ENCODE measurements at places on chromosomes 7 and 10.

- H3K4me1 ChIP-seq = peaks cover 18% of the 10 kb centered on the region
- H3K27me3 ChIP-seq = peaks cover 35% of the 10 kb centered on the region
- DNase-seq = peak; percentile 92
- no peak overlapping the region for H3K27ac ChIP-seq
- H3K36me3 ChIP-seq = no peaks in the 10 kb centered on the region
Measured at GRCh38 chr10:101012525-101013364, 13.1 kb downstream of the LZTS2 start.

- H3K27ac ChIP-seq = no peak overlapping the region
- H3K36me3 ChIP-seq = no peaks in the 10 kb centered on the region
- peaks cover 8% of the 10 kb centered on the region for H3K4me1 ChIP-seq
- H3K27me3 ChIP-seq = no peaks in the 10 kb centered on the region
- H3K4me3 ChIP-seq = no peak overlapping the region
Measured at GRCh38 chr10:130409931-130410330, 273.7 kb downstream of the GLRX3 start.

GRCh38 chr7:6448943-6449543, 1.3 kb upstream of the DAGLB start:
- no peak overlapping the region for H3K27ac ChIP-seq
- H3K4me1 ChIP-seq = no peaks in the 10 kb centered on the region
- H3K36me3 ChIP-seq = peaks cover 11% of the 10 kb centered on the region
- DNase-seq = no peak
- H3K27me3 ChIP-seq = no peaks in the 10 kb centered on the region

- no peak overlapping the region for H3K27ac ChIP-seq
- H3K27me3 ChIP-seq = no peaks in the 10 kb centered on the region
- no peak for DNase-seq
- H3K4me1 ChIP-seq = peaks cover 4% of the 10 kb centered on the region
- no peak overlapping the region for H3K4me3 ChIP-seq
Measured at GRCh38 chr10:96688789-96689188, 31.5 kb downstream of the PIK3AP1 start.

DNA sequence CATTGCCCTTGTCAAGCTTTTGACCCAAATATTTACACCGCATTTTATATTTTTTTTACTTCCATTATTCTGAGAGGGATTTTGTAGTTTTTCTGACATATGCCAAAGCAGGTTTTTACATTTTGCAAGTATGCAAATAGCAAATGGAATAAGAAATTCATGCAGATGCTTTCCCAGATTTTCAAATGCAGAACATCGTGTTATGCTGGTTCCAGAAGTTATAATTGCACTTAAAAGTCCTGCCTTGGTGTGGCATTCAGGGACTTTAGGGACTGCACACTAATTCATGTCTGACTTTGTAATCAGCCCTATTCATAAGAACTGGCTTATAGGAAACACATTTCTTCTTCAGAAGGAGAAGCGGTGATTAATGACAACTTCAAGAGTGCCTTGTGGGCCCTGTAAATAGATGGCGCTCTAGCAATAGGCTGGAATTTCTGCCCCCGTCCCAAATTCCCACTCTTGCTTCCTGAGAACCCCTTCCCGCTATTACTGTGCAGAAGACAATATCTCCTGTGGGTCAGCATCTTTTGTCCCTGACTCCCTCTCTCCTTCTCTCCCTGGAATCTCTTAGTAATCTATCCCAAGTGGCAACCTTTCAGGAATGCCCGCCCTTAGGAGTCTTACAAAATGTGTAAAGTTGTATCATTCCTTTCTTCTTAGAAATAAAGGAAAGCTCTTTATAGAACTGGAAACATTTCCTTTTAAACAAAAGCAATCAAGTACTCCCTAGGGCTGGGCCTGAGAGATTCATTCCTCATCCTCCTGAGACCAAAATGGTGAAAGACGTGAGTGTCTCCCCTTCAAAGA, 264.0 kb downstream of the INHBA start:
- H3K27me3 ChIP-seq = no peaks in the 10 kb centered on the region
- no peak overlapping the region for H3K27ac ChIP-seq
- no peak overlapping the region for H3K4me3 ChIP-seq
- H3K4me1 ChIP-seq = peaks cover 8% of the 10 kb centered on the region
- DNase-seq = no peak

DNA sequence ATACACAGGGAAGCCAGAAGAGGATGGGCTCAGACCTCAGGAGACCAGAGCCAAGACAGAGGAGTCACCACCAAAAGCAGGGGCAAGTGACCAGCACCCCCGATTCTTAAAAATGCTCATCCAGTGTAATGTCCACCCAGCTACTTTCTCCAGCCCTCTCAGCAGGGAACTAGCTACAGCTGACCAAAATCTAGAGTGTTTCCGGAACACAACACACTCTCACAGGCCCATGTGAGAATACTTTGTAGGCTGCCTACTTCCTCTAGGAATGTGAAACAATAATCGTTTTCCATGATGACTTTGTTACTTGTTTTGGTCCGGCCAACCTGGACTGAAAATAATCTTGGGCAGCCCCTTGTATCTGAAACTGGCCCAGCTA, 14.5 kb downstream of the PSAP start:
- no peak for DNase-seq
- peaks cover 56% of the 10 kb centered on the region for H3K4me1 ChIP-seq

DNA sequence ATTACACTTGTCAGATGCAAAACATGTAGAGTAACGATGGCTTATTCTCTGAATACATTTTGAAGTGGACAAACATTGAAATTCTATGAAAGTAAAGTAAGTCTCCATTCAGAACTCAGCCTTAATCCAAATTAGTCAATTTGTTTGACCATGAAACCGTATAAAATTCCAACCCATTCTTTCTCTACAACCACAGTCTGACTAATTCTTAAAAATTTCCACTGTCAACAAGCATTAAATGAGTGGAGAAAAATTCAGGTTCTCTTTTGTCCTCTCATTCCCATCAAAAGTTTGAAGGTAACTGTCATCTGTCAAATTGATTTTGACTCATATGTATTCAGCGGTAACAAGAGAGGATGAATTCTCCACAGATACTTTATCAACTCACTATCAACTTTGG, 1031.5 kb downstream of the SORCS1 start:
- no peaks in the 10 kb centered on the region for H3K27me3 ChIP-seq
- no peaks in the 10 kb centered on the region for H3K4me1 ChIP-seq
- no peak overlapping the region for H3K4me3 ChIP-seq
- H3K27ac ChIP-seq = no peak overlapping the region
- H3K36me3 ChIP-seq = no peaks in the 10 kb centered on the region

- H3K4me3 ChIP-seq = no peak overlapping the region
- H3K4me1 ChIP-seq = peaks cover 31% of the 10 kb centered on the region
- no peaks in the 10 kb centered on the region for H3K36me3 ChIP-seq
- no peak for DNase-seq
- H3K27me3 ChIP-seq = no peaks in the 10 kb centered on the region
Measured at GRCh38 chr10:69337296-69338132, 59.2 kb downstream of the HK1 start.

GRCh38 chr10:71873582-71874211, 22.6 kb upstream of the PSAP start:
- H3K27ac ChIP-seq = no peak overlapping the region
- H3K4me3 ChIP-seq = no peak overlapping the region
- H3K4me1 ChIP-seq = peaks cover 5% of the 10 kb centered on the region
- no peaks in the 10 kb centered on the region for H3K27me3 ChIP-seq
- DNase-seq = no peak

DNA sequence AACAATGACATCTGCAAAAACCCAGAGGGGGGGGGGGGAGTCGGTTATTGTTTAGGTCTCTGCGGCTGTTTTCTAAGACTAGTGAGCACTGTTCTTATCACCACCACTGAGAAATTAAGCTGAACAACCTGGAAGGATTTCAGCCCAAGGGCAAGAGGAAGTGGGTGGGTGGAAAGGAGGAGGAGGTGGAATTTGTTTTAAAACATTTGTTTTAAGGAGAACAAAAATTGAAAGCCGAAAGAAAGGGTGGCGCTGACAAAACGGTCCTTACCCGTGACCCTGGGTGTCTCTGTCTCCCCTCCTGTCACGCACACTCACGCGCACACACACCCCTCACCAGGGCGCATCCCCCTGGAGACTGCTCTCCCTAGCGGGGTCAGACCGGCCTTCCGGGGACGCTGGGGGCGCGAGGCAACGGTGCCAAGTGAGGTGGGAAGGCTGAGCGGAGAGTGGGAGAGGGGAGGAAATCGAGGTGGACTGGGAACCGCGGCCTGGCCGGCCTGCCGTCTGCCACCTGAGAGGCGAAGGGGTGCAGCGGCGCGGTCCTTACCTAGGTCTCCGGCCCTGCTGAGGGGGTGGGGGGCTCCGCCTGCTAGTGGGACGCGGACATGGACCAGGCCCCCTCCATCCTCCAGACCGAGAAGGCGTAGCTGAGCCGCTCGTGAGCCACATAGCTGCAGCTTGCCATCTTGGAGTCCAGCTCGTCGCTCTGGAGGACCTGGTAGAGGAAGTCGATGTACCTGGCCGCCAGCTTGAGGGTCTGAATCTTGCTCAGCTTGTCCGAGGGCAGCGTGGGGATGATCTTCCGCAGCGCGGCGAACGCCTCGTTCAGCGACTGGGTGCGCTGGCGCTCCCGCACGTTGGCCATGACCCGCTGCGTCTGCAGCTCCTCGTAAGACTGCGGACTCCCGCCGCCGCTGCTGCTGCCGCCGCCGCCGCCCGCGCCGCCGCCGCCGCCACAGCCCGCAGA, 1.0 kb downstream of the TWIST1 start:
- H3K4me1 ChIP-seq = peaks cover 6% of the 10 kb centered on the region
- DNase-seq = peak; percentile 64
- H3K36me3 ChIP-seq = no peaks in the 10 kb centered on the region
- peak overlapping the region; percentile 45 for H3K4me3 ChIP-seq
- peaks cover 100% of the 10 kb centered on the region for H3K27me3 ChIP-seq

- H3K36me3 ChIP-seq = no peaks in the 10 kb centered on the region
- H3K27ac ChIP-seq = no peak overlapping the region
- no peak overlapping the region for H3K4me3 ChIP-seq
- H3K27me3 ChIP-seq = no peaks in the 10 kb centered on the region
Measured at GRCh38 chr10:1706711-1707110, 30.6 kb downstream of the ADARB2 start.

GRCh38 chr7:157211690-157212089, 73.0 kb downstream of the UBE3C start:
- no peak for DNase-seq
- no peak overlapping the region for H3K27ac ChIP-seq
- H3K4me1 ChIP-seq = no peaks in the 10 kb centered on the region
- peaks cover 7% of the 10 kb centered on the region for H3K36me3 ChIP-seq
- H3K27me3 ChIP-seq = no peaks in the 10 kb centered on the region
- H3K4me3 ChIP-seq = no peak overlapping the region

- no peak overlapping the region for H3K27ac ChIP-seq
- H3K36me3 ChIP-seq = no peaks in the 10 kb centered on the region
- peaks cover 4% of the 10 kb centered on the region for H3K4me1 ChIP-seq
- H3K4me3 ChIP-seq = no peak overlapping the region
- no peak for DNase-seq
- H3K27me3 ChIP-seq = no peaks in the 10 kb centered on the region
Measured at GRCh38 chr7:30710669-30711068, 28.4 kb upstream of the CRHR2 start.

All from neural progenitor cell (in vitro differentiated cells).